LHCN-M2 (cell line): ENCODE measurements at places on chromosomes 1 and 21.

GRCh38 chr1:94095744-94096469 lies 25.0 kb downstream of the ABCA4 start:
- DNase-seq, result peak; percentile 20

- no peak for DNase-seq
Observed at GRCh38 chr1:30977511-30977910, 69.0 kb upstream of the SDC3 start.

- DNase-seq, result no peak
Observed at GRCh38 chr1:112429749-112430148, 33.7 kb downstream of the CTTNBP2NL start.

- DNase-seq, result no peak
Observed at GRCh38 chr1:35642471-35642955, 1.2 kb upstream of the PSMB2 start.

- DNase-seq, result no peak
Observed at GRCh38 chr1:17596186-17596585, 56.7 kb downstream of the ARHGEF10L start.

- DNase-seq, result no peak
Observed at GRCh38 chr1:12634696-12635202, 9.1 kb upstream of the AADACL4 start.

- DNase-seq, result no peak
Observed at GRCh38 chr1:111503585-111504060, at the start of the genes ADORA3 and TMIGD3. ADORA3 (minus strand) TSS chr1:111503633; CDS start chr1:111503354, 279 bp downstream. TMIGD3 (minus strand) TSS chr1:111503633; CDS start chr1:111503354, 279 bp downstream.

- DNase-seq, result no peak
Observed at GRCh38 chr1:216723274-216723780, at the start of gene ESRRG. ESRRG (minus strand) TSS chr1:216723429; CDS start chr1:216723299, 130 bp downstream.

DNA sequence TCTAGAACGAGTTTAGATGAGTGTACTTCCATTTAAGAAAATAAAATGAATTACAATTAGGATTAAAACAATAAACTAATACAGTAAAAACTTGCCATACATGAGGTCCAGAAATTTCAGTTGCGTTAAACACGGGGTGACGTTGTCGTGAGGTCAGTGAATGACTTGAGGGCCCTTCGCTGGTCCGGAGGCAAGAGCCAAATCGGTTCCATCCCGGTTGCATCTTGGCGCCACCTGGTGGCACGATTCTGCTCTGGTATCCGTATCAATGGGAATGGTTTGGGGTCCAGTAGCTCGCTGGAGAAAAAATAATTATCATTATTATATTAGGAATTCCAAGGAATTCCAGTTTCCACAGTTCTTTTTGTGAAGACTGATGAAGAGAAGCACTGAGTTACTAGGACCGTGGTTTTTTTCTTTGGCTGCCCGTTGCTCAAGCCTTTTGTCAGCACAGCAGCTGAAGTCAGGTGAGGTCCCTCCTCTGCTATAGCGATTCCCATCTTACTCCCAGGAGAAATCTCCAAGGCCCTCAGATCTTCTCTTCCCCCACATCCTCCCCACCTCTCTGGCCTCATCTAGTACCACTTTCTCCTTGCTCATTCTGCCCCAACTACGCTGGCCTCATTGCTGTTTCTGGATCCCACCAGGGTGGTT lies 161.4 kb downstream of the SLC35F3 start:
- DNase-seq, result peak; percentile 29

DNA sequence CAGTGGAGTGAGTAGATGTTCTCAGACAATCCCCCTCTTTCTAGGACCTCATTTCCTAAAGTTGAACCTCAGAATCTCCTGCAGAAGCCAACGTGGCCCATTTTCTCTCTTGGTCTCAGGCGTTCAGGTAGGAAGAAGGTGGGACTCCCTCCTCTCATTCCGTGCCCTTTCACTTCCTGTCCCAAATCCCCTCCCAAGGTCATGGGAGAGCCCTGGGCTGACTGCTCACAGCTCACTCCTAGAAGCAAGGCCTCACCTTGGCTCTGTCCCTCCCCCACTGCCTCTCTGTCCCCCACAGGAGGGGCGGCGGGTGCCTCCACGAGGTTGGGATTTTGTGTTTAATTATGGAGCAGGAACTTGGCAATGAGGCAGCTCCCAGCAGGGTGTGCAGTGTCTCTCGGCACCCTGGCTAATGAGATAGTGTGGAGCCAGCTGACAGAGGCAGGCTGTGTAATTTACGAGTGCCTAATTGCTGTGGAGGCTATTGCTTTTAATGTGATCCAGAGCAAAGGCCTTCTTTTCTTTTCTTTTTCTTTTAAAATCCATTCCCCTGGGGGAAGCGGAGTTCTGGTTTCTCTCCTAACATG lies 9.1 kb upstream of the CDK18 start:
- no peak for DNase-seq

DNA sequence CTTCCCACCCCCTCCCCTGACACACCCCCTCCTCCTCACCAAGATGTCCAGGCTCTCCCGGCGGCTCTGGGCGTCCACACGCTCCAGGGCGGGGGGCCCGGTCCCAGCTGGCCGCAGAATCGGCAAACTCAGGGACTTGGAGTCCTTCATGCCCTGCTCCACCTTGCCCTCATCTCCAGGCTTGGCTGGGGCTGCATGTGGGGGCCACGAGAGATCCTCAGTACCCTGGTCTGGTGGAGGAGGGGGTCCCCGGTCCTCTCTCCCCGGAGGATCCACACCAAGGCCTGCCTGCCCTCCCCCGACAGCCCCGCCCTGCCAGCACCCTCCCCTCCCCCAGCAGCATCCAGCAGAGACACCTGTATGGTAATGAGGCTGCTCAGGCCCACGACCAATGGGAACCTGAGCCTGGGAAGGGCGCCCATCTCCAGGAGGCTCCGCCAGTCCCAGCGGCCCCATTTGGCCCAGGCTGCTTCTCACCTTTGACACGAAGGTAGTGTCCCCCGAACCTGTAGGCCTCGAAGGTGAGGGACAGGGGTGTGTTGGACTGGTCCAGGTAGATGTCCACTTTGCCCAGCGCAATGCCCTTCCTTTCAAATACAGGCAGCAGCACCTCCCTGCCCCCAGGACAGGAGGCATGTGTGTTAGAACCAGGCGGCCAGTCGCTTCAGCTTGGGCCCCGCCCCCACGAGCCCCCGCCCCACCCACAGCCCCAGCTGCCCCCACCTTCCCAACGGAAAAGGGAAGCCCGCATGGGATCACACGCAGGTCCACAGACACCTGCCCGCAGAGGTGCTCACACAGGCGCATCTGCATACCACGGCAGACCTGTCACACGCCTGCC lies 8.2 kb upstream of the TNFRSF25 start:
- DNase-seq, result no peak

DNA sequence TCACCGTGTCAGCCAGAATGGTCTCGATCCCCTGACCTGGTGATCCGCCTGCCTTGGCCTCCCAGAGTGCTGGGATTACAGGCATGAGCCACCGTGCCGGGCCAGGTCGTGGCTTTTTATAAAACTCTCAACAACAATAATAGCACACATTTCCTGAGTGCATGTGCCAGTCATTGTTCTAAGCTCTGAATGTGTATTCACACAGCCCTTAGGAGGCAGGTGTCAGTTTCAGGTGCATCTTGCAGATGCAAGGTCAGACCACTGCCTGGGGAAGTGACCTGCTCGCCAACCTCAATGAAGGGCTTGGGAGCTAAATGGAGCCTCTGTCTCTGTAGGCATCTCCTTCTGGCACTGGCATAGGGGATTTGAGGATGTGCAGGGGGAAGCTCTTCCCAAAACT lies 1.6 kb upstream of the LEFTY2 start:
- no peak for DNase-seq

DNA sequence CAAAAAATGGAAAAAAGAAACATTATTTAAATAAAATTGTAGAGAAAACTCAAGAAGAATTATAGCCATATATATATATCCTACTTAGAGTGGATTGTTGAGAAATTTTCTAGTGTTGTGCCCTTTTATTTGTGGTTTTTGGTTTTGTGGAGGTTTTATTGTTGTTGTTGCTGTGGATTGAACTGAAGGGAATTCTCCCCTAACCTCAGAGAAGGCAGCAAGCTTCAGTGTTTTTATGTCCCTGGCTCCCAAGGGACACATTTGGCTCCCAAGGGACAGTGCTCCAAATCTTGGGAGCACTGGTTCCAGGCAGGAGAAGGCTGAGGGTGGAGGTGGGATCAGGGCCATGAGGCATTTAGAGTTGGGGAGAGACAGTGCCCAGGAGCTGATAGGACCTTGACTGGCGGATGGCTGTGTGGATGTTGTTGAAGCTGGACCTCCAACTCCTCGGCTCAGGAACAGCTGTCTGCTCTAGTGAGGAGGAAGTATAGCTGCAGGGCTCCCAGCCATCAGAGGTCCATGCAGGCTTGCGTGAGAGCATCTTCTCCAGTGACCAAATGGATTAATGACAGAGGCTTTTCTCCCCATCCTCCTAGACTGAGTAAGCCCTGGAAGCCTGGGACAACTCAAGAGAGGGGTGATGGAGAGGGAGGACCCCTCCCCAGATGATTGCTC lies 100.5 kb downstream of the TEX35 start:
- peak; percentile 63 for DNase-seq

GRCh38 chr1:172442843-172443565 lies 865 bp downstream of the PIGC start:
- DNase-seq, result no peak

GRCh38 chr1:67764633-67765032 lies 68.6 kb downstream of the GNG12 start:
- no peak for DNase-seq

GRCh38 chr21:44084496-44085241 lies 22.5 kb upstream of the PWP2 start:
- no peak for DNase-seq

DNA sequence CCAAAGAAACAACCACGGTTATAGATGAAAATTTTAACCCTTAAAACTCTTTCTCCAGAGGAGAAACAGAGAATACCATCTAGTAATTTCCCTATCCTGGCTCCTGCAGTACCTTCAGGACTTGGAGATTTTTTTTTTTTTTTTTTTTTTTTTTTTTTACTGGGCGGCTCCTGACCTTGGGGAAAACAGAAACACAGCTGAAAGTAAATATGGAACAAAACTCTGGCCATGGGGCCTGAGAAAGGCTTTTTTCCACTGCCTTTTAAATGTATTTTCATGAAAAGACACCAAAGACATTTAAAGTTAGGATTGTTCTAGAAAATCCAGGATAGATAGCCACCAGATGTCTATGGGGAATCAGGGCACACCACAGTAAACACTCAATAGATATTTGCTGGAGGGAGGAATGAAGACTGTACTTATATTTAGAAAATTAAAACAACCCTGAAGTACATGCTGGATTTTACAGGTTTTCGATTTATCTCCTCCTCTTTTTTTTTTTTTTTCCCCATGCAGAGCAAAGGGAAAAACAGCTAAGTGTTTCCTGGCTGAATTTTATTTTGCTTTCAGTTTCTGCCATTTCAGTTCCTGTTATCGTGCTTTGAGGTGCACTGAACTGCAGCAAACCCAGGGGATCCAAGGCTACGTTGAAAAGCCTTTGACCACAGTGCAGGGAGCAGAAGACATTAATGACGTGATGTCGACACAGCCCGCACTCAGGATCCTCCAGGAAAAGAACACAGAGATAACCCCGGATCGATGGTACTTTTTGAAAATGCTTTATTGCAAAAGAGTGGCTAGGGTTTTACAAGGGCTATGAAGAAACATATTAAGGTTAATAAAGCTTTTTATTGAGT lies 35.7 kb upstream of the CNN3 start:
- DNase-seq, result peak; percentile 73

- peak; percentile 58 for DNase-seq
Observed at GRCh38 chr1:240237305-240237721, 145.6 kb downstream of the FMN2 start.

- DNase-seq, result no peak
Observed at GRCh38 chr1:52343979-52344378, 22.0 kb downstream of the CC2D1B start.

DNA sequence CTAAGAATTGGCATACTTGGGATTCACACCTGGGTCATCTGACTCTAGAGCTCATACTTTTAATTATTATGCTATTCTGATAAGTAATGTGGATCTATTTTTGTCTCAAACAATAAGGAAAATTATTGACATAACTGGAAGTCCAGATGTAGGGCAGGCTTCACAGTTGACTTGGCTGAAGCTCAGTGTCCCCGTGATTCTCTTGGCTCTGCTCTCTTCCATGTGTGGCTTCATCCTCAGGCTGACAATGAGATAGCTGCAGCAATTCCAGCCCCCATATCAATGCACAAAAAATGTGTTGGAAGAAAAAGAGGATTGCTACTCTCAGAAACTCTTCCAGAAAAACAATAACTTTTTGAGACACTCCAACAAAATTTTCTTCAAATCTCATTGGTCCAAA lies 23.8 kb downstream of the HSD11B1 start:
- DNase-seq, result no peak

- DNase-seq, result peak; percentile 97
Observed at GRCh38 chr1:29202584-29203340, 21.1 kb upstream of the SRSF4 start.

GRCh38 chr1:167488786-167489185 lies 29.5 kb downstream of the CD247 start:
- DNase-seq, result no peak

GRCh38 chr1:226864311-226864710 lies 6.1 kb upstream of the PSEN2 start:
- no peak for DNase-seq

GRCh38 chr1:27562021-27562420 lies 41.9 kb downstream of the AHDC1 start:
- DNase-seq, result no peak

DNA sequence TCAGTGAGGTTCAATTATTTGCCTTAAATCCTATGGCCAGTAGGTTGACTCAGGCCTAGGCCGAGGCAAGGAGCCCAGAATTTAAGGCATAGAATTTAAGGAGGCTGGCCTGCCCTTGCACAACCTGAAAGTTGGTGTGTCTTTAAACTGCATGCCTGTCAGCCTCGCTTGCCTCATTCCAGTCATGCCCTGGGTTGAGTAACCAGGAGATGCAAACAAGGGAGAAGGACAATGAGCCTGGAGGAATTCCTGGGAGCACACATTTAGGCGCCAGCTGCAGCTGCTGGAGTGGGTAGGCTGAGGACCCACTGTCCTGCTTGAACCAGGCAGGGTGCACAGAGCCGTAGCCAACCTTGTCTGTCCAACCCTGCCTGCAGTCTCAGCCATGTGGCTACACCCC lies 11.7 kb downstream of the CD2 start:
- DNase-seq, result no peak

DNA sequence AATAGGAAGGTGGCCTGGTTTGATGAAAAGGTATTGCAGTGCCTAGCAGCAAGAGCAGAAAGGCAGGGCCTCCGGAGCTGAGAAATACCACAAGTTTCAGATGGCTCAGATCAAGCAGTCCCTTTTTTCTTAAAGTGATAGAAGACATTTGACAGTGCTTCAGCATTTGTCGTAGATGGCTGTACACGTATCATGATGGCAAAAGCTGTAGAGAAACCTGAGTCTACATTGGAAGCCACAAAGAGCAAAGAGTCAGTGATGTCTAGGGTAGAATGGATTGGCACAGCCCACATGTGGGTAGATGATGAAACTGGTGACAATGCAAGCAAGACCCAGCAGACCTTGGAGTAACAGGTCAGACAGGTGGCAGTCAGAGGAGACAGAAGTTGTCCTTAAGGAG lies 101.3 kb upstream of the ARTN start:
- DNase-seq, result no peak

GRCh38 chr1:44929531-44929930 lies 56.9 kb downstream of the EIF2B3 start:
- DNase-seq, result no peak

DNA sequence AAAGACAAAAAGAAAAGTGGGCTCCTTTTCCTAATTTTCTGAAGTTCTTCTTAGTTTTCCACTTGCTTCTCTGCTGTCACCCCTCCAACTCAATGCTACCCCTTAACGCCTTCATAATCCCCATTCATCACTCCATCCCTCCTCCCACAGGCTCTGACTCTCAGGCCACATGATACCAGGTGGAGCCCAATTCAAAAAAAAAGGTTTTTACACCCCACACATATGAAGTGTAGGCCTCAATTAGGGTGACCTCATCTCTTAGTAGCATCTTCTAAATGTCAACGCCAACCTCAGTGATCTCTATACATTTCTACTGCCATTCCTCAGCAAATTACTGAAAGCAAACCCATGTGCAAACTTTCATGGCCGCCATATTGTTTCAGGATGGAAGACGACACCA lies 6.4 kb downstream of the SSBP3 start:
- DNase-seq, result no peak
